ENCODE measurements at places on chromosomes 2 and 18. TPM values are rescaled to one million over a fixed set of nuclear protein-coding genes. Genes with fewer than 3 reads are reported as not detected.

ICOS gene
- 1.0 TPM for total RNA-seq

AQP12B gene
- total RNA-seq = not detected

ABCG5 gene
- not detected for total RNA-seq

PTPRN gene
- not detected for total RNA-seq

CTIF gene
- total RNA-seq = 11.7 TPM

ARPC2 gene
- 421 TPM for total RNA-seq

GRCh38 chr2:49914281-49914680 lies 760.0 kb upstream of the FSHR start:
- H3K27ac ChIP-seq = no peak overlapping the region
- DNase-seq = no peak
- no peaks in the 10 kb centered on the region for H3K36me3 ChIP-seq

DNA sequence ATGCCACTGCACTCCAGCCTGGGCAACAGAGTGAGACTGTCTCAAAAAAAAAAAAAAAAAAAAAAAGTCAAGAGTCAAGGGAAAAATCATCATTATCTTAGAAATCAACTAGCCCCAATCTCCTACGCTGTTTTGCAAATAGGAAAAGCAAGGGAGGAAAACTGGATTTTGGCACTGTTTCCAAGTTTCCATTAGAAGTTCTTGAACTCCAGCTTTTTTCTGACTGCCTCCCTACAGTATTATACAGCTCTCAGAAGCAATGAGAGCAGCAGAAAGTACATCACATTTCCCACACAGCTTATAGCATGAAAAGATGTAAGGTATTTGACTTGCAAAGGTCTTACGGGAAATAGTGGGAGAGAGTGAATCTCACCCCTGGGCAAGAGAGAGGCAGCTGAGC lies 127.8 kb downstream of the OSR1 start:
- H3K4me1 ChIP-seq = no peaks in the 10 kb centered on the region
- H3K27ac ChIP-seq = no peak overlapping the region
- no peaks in the 10 kb centered on the region for H3K36me3 ChIP-seq
- no peak overlapping the region for H3K4me3 ChIP-seq

DNA sequence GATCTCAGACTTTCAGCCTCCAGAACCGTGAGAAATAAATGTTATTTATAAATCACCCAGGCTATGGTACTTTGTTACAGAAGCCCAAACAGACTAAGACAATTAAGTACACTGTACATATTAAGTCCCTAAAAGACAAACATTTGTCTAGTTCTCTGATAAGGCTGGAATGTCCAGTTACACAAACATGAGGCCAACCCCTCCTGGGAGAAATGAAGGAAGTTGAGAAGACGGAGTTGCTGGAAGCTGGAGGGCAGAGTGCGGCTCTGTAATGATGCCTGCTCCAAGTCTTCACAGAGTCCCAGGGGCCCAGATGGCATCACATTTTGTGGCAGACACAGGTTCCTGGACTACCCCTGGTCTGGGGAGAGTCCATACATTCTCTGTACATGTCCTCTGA lies 79.2 kb upstream of the ST8SIA3 start:
- H3K4me3 ChIP-seq = no peak overlapping the region
- H3K27me3 ChIP-seq = no peaks in the 10 kb centered on the region
- no peak for DNase-seq
- no peak overlapping the region for H3K27ac ChIP-seq

DNA sequence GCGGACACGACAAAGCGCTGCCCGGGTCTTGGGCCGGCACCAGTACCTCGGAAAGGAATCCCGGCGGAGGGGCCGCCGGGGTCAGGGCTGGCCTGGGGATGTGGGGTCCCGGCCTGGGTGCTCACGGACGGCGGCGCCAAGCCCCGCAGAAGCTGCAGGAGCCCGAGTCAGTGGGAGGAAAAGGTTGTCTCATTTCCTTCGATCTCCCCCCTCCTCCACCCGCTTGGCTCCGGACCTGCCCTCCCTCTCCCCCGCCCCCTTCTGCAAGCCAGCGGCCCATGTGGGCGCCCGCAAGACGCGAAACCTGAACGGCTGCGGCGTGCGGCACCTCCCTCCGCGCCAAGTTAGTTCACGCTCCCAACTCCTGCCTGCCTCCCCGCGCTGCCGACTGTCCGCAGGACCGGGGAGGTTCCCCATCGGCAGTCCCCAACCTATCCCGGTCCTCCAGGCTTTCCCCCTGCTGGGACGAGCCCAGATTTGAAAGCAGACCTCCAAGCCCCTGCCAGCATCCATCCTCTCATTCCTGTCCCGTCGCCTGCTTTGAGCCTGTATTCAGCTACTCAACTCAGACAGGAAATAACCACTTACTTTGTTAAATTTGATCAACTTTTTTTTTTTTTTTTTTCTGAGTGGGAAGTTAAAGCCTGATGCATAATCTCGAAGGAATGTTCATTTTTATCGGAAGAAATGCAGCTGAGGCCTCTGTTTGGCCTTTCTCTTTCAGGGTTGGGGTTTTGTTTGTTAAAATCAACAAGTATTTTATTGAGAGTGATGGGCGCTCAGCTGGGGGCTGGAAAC lies at the start of gene EVA1A:
EVA1A (minus strand) TSS at position 172 of the 798 bp plus-strand sequence. CDS start 42,799 bp downstream, outside the sequence.
- H3K36me3 ChIP-seq = no peaks in the 10 kb centered on the region
- H3K27me3 ChIP-seq = peaks cover 7% of the 10 kb centered on the region
- peak within 1 kb of the TSS; percentile 65 for H3K4me3 ChIP-seq
- H3K4me1 ChIP-seq = no peaks in the 10 kb centered on the region
- no peak within 1 kb of the TSS for H3K27ac ChIP-seq

GRCh38 chr2:32832821-32833220 lies 113.9 kb upstream of the LTBP1 start:
- H3K4me1 ChIP-seq = no peaks in the 10 kb centered on the region
- no peak overlapping the region for H3K27ac ChIP-seq
- no peaks in the 10 kb centered on the region for H3K36me3 ChIP-seq
- H3K4me3 ChIP-seq = no peak overlapping the region
- DNase-seq = no peak

DNA sequence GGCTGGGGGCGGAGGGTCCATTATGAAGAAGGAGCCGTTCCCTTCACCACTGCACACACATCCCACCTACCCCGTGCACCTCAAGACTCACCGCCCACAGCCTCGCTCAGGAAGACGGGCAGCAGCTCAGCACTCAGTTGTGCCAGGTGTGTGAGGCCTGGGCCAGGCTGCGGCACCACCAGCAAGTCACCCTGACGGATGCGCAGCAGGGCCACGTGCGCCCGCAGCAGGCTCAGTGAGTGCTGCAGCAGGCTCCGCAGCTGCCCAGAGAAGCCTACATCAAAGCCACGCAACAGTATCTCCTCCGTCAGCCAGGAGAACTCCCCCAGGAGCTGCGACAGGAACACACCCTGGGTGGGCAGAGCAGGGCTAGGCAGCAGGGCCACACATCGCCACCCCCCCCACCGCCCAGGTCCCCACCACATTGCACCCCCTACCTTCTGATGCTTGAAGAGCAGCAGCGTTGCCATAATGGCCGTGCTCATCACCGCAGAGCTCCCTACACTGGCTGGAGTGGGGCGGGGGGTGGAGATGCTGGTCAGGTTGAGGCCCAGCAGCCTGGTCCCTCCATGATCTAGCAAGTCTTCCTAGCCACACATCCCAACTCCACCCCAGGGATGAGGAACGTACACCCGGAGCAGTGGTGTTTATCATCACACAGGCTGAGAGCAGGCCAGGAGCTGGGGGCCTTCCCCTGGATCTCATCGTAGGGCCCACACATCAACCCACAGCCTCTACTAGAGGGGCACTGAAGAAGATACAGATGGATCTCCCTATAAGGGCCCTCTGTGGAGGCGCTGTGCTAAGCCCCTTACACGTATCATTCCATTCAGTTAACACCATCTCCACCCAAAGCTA lies 10.2 kb downstream of the GPAT2 start:
- no peaks in the 10 kb centered on the region for H3K27me3 ChIP-seq
- H3K4me3 ChIP-seq = no peak overlapping the region
- H3K36me3 ChIP-seq = no peaks in the 10 kb centered on the region
- H3K27ac ChIP-seq = no peak overlapping the region

DNA sequence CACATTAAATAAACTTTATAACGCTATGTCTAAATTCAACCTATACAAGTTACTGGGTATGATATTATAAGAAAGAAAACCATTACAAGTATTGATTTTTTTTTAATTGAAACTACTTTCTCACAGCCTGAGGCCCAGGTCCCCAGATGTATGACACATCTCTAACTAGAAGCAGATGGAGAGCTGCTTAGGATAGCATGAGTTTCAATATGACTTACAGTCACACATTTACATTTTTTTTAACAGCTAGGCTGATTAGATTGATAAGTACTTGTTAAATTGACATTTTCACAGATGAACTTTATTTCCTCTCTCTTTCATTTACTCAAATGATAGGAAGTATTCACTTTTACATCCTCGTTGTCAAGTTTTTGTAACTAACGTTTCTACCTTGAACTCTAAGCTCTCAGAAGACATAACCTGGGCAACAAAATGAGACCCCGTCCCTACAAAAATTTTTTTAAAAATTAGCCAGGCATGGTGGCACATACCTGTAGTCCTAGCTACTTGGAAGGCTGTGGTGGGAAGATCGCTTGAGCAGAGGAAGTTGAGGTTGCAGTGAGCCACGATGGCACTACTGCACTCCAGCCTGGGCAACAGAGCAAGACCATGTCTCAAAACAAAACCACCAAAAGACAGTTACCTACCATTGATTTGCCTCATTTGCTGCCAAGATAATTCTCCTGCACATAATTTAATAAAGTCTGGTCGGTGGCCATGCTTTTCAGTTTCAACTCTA lies 52.4 kb downstream of the STK39 start:
- peaks cover 1% of the 10 kb centered on the region for H3K27me3 ChIP-seq
- H3K4me1 ChIP-seq = peaks cover 12% of the 10 kb centered on the region
- peak; percentile 28 for DNase-seq

DNA sequence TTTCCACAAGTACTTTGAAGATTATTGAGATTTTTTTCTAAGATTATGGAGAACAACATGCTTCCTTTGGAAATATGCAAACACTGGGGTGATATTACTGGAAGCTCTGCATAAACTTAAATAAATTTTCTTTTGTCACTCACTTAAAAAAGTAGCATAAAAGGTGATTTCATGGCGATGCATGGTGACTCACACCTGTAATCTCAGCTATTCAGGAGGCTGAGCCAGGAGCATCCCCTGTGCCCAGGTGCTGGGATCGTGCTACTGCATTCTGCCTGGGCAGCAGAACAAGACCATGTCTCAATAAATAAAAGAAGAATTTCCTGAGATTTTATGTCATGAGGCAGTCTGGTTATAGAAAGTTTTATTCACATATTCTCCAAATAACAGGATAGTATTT lies 679.1 kb upstream of the CDH2 start:
- H3K27me3 ChIP-seq = no peaks in the 10 kb centered on the region
- no peak overlapping the region for H3K27ac ChIP-seq
- no peaks in the 10 kb centered on the region for H3K36me3 ChIP-seq
- H3K4me1 ChIP-seq = no peaks in the 10 kb centered on the region
- no peak for DNase-seq
- no peak overlapping the region for H3K4me3 ChIP-seq

GRCh38 chr2:232116852-232117251 lies 155.3 kb downstream of the DIS3L2 start:
- H3K4me1 ChIP-seq = no peaks in the 10 kb centered on the region
- H3K27ac ChIP-seq = no peak overlapping the region
- no peak for DNase-seq
- no peaks in the 10 kb centered on the region for H3K27me3 ChIP-seq
- no peak overlapping the region for H3K4me3 ChIP-seq

GRCh38 chr2:114754907-114755563 lies 312.6 kb downstream of the DPP10 start:
- no peak for DNase-seq
- H3K36me3 ChIP-seq = no peaks in the 10 kb centered on the region
- H3K27me3 ChIP-seq = no peaks in the 10 kb centered on the region

GRCh38 chr2:51032751-51033330 lies 909 bp upstream of the NRXN1 start:
- H3K27ac ChIP-seq = no peak overlapping the region
- DNase-seq = no peak
- H3K27me3 ChIP-seq = no peaks in the 10 kb centered on the region
- no peaks in the 10 kb centered on the region for H3K36me3 ChIP-seq

GRCh38 chr2:128591022-128591860 lies 272.6 kb upstream of the HS6ST1 start:
- DNase-seq = no peak
- no peak overlapping the region for H3K27ac ChIP-seq
- no peak overlapping the region for H3K4me3 ChIP-seq
- H3K4me1 ChIP-seq = no peaks in the 10 kb centered on the region
- no peaks in the 10 kb centered on the region for H3K36me3 ChIP-seq
- no peaks in the 10 kb centered on the region for H3K27me3 ChIP-seq

DNA sequence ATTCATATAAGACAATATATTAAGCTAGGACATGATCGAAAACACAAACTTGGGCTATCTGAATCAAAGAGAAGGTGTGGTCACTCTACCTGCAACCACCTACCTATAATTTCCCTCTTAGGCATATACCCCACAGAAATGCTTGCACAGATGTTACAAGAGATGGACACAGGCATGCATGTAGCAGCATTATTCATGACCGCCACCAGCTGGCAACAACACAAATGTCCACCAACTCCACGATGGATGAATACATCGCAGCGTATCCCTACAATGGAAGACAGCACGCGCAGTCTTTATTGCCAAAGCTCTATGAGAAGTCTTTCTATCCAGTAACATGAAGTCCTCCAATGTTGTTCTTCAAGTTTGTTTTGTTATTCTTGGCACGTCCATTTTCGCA lies 90.8 kb downstream of the ARL4C start:
- no peak for DNase-seq
- no peak overlapping the region for H3K4me3 ChIP-seq
- no peak overlapping the region for H3K27ac ChIP-seq
- no peaks in the 10 kb centered on the region for H3K4me1 ChIP-seq
- H3K27me3 ChIP-seq = no peaks in the 10 kb centered on the region

- H3K27ac ChIP-seq = no peak overlapping the region
- H3K4me3 ChIP-seq = no peak overlapping the region
- no peaks in the 10 kb centered on the region for H3K36me3 ChIP-seq
- H3K4me1 ChIP-seq = no peaks in the 10 kb centered on the region
- no peak for DNase-seq
Measured at GRCh38 chr2:120712180-120712681, 23.4 kb upstream of the GLI2 start.

DNA sequence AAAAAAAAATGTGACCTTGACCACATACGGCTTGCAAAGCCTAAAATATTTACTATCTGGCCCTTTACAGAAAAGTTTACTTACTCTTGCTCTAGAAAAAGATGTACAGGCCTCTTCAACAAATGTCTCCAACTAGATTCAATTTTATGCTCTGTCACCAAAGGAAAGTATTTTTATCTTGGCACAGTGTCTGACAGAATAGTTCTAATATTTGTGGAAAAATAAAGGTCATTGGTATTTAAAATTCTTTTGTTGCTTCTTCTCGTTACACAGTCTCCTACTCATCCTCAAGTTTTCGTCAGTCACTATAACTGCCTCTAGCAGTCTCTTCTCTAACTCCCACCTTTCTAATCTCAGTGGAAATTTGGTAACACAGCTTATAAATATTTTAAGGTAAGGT lies 1.4 kb downstream of the RBKS start:
- H3K27me3 ChIP-seq = no peaks in the 10 kb centered on the region
- DNase-seq = no peak
- H3K4me3 ChIP-seq = no peak overlapping the region
- no peaks in the 10 kb centered on the region for H3K4me1 ChIP-seq
- no peak overlapping the region for H3K27ac ChIP-seq
- H3K36me3 ChIP-seq = no peaks in the 10 kb centered on the region
